ENCODE measurements at places on chromosomes 2 and 18.

- no peak overlapping the region for H3K27ac ChIP-seq
- no peak overlapping the region for H3K4me3 ChIP-seq
- peaks cover 11% of the 10 kb centered on the region for H3K4me1 ChIP-seq
- peaks cover 19% of the 10 kb centered on the region for H3K36me3 ChIP-seq
These were observed 30.6 kb downstream of the HNRNPLL start for GRCh38 chr2:38572167-38572566.

GRCh38 chr2:228526687-228527086 lies 345.2 kb upstream of the SPHKAP start:
- H3K36me3 ChIP-seq, result no peaks in the 10 kb centered on the region
- H3K27me3 ChIP-seq, result no peaks in the 10 kb centered on the region
- H3K27ac ChIP-seq, result no peak overlapping the region
- DNase-seq, result no peak

DNA sequence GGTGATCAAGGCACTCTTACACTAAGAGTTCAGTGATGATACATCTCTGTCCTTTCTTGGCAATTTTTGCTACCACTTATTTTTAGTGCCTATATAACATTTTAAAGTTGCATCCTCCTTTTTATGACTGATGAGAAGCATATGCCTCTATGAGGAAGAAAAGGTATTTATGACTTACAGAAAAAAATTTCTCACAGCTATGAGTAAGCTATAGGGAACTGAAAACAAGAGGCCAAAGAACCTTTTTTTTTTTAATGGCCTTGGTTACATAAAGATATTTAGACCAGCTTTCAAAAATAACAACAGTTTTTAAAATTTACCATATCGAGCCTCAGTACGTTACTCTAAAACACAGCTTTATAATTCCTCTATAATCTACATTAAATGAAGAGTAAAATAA lies 21.3 kb downstream of the MBD5 start:
- H3K4me3 ChIP-seq, result no peak overlapping the region
- H3K27ac ChIP-seq, result no peak overlapping the region
- H3K4me1 ChIP-seq, result peaks cover 3% of the 10 kb centered on the region
- H3K36me3 ChIP-seq, result no peaks in the 10 kb centered on the region

DNA sequence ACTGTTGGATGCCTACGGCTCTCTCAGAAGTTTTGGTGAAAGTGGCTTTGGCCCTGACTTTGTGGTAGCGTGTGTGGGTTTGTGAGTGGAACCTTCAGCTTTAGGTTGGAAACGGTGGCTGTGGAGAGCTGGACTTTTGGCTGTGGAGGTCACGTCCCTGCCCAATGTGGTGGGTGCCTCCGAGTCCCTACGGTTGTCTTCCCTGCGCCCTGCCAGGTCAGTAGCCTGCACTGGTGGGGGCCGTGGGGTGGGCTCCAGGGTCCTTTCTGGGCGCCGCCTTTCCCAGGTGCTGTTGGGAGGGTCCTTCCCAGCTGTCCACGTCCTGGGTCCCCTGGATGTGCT lies 11.1 kb downstream of the COLEC11 start:
- no peak overlapping the region for H3K4me3 ChIP-seq
- no peak for DNase-seq
- peaks cover 3% of the 10 kb centered on the region for H3K27me3 ChIP-seq

- DNase-seq, result no peak
- H3K27ac ChIP-seq, result no peak overlapping the region
- no peak overlapping the region for H3K4me3 ChIP-seq
- H3K4me1 ChIP-seq, result peaks cover 5% of the 10 kb centered on the region
- H3K27me3 ChIP-seq, result no peaks in the 10 kb centered on the region
These were observed 1267.7 kb upstream of the TMEFF2 start for GRCh38 chr2:193462411-193462810.

DNA sequence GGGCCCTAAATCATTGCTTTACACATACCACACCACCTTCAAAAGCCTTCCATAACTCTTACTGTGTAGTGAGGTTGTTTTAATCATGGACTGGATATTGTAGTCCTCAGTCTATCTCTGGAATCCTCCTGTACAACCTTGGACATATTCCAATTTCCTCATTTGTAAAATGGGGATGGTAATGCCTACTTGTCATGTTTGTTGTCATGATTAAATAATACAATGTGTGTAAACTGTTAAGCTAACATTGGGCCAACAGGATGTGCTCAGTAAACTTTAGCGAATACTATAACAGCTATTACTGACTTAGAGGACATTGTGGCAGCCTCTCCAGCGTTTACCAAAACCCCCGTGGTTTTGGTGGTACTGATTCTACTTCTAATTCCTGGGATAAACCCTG lies 74.7 kb upstream of the PTPRM start:
- no peak overlapping the region for H3K27ac ChIP-seq
- DNase-seq, result no peak
- no peaks in the 10 kb centered on the region for H3K36me3 ChIP-seq
- peaks cover 8% of the 10 kb centered on the region for H3K4me1 ChIP-seq
- H3K27me3 ChIP-seq, result peaks cover 5% of the 10 kb centered on the region

DNA sequence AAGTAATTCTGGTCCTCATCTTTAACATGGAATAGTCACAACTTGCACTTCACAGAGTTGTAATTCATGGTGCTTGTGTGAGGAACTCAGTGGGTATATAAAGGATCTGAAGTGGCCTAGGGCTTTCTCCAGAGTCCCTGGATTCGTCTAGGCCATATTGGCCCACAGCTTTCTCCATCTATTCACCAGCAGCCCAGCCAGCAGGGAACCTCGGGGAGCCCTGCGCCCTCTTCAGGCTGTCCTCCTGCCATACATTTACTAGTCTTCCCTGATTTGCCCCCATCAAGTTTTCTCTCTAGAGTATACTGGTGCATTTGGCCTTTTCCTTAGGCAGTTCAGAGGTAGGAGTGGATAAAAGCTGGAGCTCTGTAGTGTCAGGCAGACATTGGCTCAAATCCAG lies 278.3 kb downstream of the MYCN start:
- no peaks in the 10 kb centered on the region for H3K36me3 ChIP-seq
- peaks cover 3% of the 10 kb centered on the region for H3K4me1 ChIP-seq
- H3K4me3 ChIP-seq, result no peak overlapping the region
- no peak for DNase-seq
- no peak overlapping the region for H3K27ac ChIP-seq

DNA sequence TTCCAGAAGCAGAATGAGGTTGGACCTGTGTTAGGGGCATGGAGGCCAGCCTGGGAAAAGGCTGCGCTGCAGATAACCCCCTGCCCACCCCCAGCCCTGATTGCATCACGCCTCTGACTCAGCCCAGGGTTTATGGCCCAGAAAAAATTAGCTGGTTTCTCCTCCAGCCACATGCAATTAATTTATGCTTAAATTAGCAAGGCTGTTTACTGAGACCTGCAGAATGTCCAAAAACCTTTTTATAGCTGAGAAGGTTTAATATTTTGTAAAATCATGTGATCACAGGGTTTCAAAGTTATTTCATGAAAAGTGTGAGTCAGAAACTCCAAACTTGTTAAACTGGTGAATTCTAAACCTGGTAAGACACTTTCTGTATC lies 123.1 kb upstream of the HDAC4 start:
- DNase-seq, result no peak
- H3K36me3 ChIP-seq, result no peaks in the 10 kb centered on the region
- H3K4me1 ChIP-seq, result peaks cover 4% of the 10 kb centered on the region
- no peak overlapping the region for H3K4me3 ChIP-seq

GRCh38 chr2:224438726-224439125 lies 36.8 kb upstream of the FAM124B start:
- H3K27ac ChIP-seq, result no peak overlapping the region
- H3K4me3 ChIP-seq, result no peak overlapping the region
- peaks cover under 1% of the 10 kb centered on the region for H3K4me1 ChIP-seq
- H3K27me3 ChIP-seq, result no peaks in the 10 kb centered on the region
- H3K36me3 ChIP-seq, result no peaks in the 10 kb centered on the region
- no peak for DNase-seq

- no peak overlapping the region for H3K27ac ChIP-seq
- H3K4me3 ChIP-seq, result no peak overlapping the region
- H3K27me3 ChIP-seq, result no peaks in the 10 kb centered on the region
- peaks cover 4% of the 10 kb centered on the region for H3K36me3 ChIP-seq
- no peak for DNase-seq
These were observed 28.5 kb downstream of the GPC1 start for GRCh38 chr2:240463866-240464481.

GRCh38 chr18:36811430-36811829 lies 17.4 kb downstream of the TPGS2 start:
- no peak overlapping the region for H3K27ac ChIP-seq
- H3K36me3 ChIP-seq, result peaks cover 14% of the 10 kb centered on the region
- H3K4me3 ChIP-seq, result no peak overlapping the region
- no peak for DNase-seq
- no peaks in the 10 kb centered on the region for H3K27me3 ChIP-seq

DNA sequence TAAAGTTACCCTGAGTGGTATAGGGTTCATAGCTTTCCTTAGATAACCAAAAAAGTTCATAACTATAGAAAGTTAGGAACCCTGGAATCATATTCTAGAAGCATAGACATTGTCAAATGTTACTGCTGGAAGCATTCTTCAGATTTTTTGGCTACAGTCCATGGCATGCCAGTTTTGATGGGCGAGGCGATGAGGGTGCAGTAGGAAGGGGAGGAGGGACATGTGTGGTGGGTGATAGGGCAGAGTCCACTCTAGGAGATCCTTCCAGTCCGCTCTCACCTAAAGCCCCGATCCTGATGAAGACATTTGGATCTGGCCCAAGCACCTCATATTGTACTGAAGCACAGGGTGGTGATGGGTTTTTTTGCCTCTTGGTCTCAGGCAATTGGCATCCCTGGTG lies 91.8 kb downstream of the HRH4 start:
- no peaks in the 10 kb centered on the region for H3K36me3 ChIP-seq
- H3K4me1 ChIP-seq, result peaks cover 20% of the 10 kb centered on the region
- no peak for DNase-seq
- no peak overlapping the region for H3K4me3 ChIP-seq
- H3K27me3 ChIP-seq, result peaks cover 9% of the 10 kb centered on the region

DNA sequence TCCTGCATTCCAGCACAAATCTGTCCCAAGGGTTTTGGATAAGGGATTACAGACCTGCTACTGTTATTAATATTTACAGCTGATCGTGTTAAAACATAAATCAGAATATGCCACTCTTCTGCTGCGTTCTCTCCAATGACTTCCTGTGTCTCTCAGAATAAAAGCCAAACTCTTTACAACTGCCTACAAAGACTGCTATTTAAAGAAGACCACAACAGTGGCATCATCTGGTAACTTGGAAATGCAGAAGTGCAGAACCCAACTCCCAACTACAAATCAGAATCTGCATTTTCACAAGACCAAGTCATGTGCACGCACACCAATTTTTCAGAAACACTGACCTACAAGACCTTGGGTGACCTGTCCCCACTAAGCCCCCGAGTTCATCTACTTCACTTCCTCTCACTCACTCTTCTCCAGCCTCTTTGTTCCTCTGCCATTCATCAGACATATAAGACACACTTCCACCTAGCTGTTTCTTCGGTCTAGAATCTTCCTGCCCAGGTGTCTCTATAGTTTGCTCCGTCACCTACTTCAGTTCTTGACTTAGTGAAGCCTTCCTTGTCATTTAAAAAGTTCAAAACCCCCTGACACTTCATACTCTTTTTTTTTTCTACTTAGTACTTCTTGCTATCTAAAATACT lies 36.0 kb downstream of the CHN1 start:
- H3K4me1 ChIP-seq, result peaks cover 13% of the 10 kb centered on the region
- H3K27ac ChIP-seq, result no peak overlapping the region
- H3K27me3 ChIP-seq, result no peaks in the 10 kb centered on the region
- no peak overlapping the region for H3K4me3 ChIP-seq
- no peak for DNase-seq
- H3K36me3 ChIP-seq, result no peaks in the 10 kb centered on the region

- H3K4me1 ChIP-seq, result peaks cover 3% of the 10 kb centered on the region
- no peak for DNase-seq
- H3K27me3 ChIP-seq, result peaks cover 27% of the 10 kb centered on the region
- no peak overlapping the region for H3K27ac ChIP-seq
- no peaks in the 10 kb centered on the region for H3K36me3 ChIP-seq
- no peak overlapping the region for H3K4me3 ChIP-seq
These were observed 175.8 kb upstream of the HNRNPA3 start for GRCh38 chr2:177036747-177037146.

DNA sequence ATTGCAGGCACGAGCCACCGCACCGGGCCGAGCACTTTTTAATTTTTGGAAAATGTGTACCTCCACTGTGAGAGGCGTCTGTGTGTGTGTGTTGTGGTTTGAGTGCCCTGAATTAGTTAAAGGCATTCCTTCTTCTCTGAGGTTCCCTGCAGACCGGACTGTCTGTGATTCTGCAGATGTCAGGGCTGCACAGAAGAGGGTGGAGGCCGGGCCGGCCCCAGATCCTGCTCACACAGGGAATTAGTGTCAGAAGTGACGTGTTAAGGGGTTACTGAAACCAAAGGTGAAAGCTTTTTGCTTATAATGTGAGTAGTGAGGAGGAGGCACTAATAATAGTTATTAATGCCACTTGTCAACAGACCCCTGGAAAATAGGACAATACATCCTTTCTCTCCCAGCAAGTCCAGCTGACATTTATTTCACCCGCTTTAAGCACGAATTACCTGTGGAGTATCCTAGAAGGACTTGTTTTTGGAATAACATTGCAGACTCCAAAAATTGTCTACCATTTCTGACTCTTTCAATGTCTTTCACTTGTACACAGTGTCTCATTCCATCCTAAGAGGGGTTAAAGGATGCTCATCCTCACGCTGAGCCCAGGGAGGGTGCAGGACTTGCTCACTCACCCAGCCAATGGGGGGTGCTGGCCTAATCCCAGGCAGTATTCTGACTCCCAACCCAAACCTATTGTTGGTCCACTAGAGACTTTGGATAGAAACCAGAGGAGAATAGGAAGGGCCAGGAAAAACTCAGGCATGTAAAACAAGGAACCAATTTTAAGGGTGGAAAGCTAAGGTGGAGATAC lies 16.2 kb downstream of the ARHGAP25 start:
- no peak overlapping the region for H3K27ac ChIP-seq
- no peak for DNase-seq
- H3K4me1 ChIP-seq, result peaks cover 2% of the 10 kb centered on the region
- no peaks in the 10 kb centered on the region for H3K36me3 ChIP-seq
- H3K27me3 ChIP-seq, result peaks cover 11% of the 10 kb centered on the region

DNA sequence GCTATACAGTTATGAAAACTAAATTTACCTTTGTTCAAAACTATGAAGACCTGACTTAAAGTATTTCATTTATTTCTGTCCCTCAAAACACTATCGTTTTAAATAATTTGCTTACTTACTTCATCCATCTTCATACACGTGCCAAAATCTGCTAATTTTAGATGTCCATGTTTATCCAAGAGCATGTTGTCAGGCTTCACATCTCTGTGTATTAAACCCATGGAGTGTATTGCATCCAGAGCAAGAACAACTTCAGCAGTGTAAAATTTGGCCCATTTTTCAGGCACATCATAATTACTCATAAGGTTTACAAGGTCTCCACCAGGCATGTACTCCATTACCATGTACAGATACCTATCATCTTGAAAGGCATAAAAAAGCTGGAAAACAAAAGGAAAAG lies 80.3 kb downstream of the SLC66A3 start:
- peaks cover 5% of the 10 kb centered on the region for H3K4me1 ChIP-seq
- H3K27ac ChIP-seq, result no peak overlapping the region
- H3K27me3 ChIP-seq, result no peaks in the 10 kb centered on the region
- peaks cover 3% of the 10 kb centered on the region for H3K36me3 ChIP-seq
- no peak for DNase-seq
